ENCODE measurements at places on chromosomes 7 and 10.

DNA sequence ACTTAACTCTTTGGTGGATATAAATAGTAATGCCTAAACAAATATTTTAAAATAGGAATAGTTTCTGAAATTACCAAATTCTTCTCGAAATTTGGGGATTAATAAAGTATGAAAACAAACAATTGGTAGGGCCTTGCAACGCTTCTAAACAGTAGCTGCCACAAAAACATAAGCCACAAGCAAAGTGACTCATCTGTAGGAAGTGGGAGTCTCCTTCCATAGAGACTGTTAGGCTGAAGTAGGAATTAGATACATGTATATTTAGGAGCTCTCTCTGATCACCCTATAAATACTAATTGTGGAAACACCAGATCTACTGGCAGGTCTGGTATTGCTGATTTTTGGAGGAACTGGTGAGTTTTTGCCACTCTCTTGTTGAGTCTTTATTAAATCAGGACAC lies 5.7 kb upstream of the LMOD2 start:
- no peaks in the 10 kb centered on the region for H3K27me3 ChIP-seq
- H3K4me3 ChIP-seq: no peak overlapping the region
- peak overlapping the region; percentile 75 for H3K27ac ChIP-seq
- H3K4me1 ChIP-seq: peaks cover 54% of the 10 kb centered on the region

DNA sequence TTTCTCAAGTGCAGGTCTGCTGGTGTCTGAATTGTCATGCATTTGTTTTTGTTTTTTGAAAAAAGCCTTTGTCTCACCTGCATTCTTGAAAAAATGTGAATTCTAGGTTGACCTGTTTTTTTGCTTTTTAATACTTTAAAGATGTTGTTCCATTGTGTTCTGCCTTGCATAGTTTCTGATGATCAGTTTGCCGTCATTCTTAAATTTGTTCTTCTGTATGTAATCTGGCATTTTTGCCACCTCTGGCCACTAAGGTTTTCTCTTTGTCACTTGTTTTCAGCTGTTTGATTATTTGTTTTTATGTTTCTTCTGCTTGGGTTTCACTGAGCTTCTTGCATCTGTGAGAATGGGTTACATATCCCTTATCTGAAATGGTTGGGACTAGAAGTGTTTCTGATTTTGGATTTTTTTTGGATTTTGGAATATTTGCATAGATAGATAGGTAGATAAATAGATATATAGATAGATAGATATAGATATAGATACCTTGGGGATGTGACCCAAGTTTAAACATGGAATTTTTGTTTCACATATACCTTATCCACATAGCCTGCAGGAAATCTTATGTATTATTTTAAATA lies 16.5 kb downstream of the MGMT start:
- H3K27me3 ChIP-seq: no peaks in the 10 kb centered on the region
- no peak for DNase-seq

DNA sequence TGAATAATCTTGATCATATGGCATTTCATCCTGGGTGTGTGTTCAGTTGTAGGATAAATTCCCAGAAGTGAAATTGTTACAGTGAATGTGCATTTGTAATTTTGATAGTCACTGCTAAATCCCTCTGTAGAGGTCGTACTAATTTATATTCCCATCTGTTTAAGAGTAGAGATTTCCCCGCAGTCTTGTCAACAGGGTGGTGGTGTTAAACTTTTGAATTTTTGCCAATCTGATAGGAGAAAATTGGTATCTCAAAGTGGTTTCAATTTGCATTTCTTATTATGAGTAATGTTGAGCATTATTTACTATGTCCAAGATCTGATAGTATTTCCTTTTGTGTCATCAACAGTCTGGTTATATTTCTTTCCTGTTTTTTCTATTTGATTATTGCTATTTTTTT lies 101.7 kb downstream of the AUTS2 start:
- H3K36me3 ChIP-seq: no peaks in the 10 kb centered on the region
- H3K27me3 ChIP-seq: no peaks in the 10 kb centered on the region
- no peak overlapping the region for H3K4me3 ChIP-seq
- DNase-seq: no peak
- H3K4me1 ChIP-seq: no peaks in the 10 kb centered on the region

- no peaks in the 10 kb centered on the region for H3K4me1 ChIP-seq
- no peak overlapping the region for H3K27ac ChIP-seq
- DNase-seq: no peak
- H3K27me3 ChIP-seq: no peaks in the 10 kb centered on the region
- H3K36me3 ChIP-seq: peaks cover 11% of the 10 kb centered on the region
Observed at GRCh38 chr7:7375538-7375937, 160.1 kb downstream of the COL28A1 start.

DNA sequence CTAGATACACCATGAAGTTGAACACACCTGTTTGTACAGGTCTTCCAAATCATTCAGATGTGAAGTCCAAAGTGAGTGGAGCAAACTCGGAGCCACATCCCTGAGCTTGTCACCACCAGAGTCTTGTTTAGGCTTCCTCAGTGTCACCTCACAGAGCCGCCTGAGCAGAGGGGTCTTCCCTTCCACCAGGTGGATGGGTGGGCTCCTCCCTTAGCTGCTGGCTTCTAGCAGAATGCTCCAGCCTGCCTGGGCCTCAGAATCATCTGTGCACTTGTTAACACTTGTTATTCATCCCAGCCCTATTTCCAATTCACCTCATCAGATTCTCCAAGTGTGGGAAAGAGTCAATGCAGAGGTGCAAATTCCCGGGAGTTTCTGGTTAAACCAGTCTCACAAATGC lies 32.5 kb downstream of the C10orf71 start:
- peaks cover 6% of the 10 kb centered on the region for H3K36me3 ChIP-seq
- DNase-seq: no peak
- H3K27ac ChIP-seq: no peak overlapping the region
- H3K27me3 ChIP-seq: no peaks in the 10 kb centered on the region

DNA sequence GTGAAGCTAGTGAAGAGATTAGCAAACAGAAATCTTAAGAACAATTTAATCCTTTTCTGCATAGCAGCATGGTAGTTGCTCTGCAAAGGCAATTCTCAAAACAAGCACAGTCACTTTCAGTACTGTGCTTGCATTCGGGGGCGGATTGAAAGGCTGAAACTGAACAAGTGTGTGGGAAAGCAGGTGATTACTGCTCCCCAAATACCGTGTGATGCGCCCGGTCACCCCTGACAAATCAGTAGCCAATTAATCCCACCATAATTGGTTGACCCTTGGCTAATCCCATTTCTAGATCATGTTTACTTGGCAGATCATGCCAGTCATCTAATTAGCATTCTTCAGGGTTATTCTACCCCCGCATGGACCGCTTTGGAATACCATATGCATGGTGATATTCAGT lies 76.5 kb upstream of the ADRB1 start:
- H3K36me3 ChIP-seq: no peaks in the 10 kb centered on the region
- no peak overlapping the region for H3K27ac ChIP-seq
- H3K4me1 ChIP-seq: no peaks in the 10 kb centered on the region
- H3K4me3 ChIP-seq: no peak overlapping the region

GRCh38 chr7:86479144-86479543 lies 164.6 kb upstream of the GRM3 start:
- H3K4me3 ChIP-seq: no peak overlapping the region
- no peak for DNase-seq
- H3K36me3 ChIP-seq: no peaks in the 10 kb centered on the region

DNA sequence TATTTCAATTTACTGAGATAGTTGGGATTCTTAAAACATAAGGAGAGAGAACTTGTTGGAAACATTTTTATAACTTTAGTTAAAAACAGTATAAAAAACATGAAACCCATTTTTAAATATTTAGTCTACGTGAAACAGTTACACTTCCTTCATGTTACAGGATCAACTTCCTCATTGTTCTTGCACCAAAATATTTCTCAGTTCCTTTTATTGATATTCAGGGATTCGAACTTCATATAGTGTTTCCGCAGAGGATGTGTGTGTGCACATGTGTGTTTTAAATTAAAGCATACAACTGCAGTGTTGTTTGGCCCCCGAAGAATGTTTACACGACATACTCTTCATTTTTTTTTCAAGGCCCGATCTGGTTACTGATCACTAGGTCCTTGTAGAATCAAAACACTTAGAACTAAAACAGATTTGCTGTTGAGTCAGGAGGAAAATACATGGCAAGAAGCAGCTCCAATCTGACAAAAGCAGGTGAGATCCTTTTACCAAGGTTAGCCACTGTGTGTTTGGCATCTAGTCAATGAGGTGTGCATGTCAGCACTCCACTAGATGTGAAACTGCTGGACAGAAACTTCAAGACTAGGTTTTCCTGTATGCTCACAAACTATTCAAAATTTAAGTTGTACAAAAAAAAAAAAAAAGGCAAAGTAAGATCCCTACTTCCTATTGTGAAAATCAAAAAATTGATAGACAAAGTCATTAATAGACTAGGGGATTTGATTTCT lies 60.4 kb downstream of the INSYN2A start:
- H3K4me3 ChIP-seq: no peak overlapping the region
- H3K27ac ChIP-seq: no peak overlapping the region
- no peaks in the 10 kb centered on the region for H3K27me3 ChIP-seq

DNA sequence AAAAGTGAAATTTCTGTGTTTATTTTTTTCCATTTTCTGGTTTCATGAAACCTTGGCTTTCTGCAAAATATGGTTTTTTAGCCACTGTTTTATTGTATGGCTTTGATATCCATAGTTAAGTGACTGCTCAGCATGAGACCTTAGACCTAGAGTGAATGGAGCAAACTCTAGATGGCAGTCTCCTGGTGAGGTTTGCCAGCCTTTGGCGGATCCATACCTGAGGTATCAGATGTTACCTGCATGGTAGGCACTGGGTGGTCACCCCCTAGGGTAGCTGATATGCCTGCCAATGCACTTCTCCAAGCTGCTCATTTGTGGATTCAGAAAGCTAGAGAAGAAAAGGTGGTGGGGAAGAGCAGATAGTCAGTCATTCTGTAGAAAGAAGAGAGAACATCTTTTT lies 17.4 kb upstream of the FZD8 start:
- H3K4me3 ChIP-seq: no peak overlapping the region
- no peaks in the 10 kb centered on the region for H3K27me3 ChIP-seq
- H3K4me1 ChIP-seq: no peaks in the 10 kb centered on the region
- no peak overlapping the region for H3K27ac ChIP-seq
- H3K36me3 ChIP-seq: no peaks in the 10 kb centered on the region

DNA sequence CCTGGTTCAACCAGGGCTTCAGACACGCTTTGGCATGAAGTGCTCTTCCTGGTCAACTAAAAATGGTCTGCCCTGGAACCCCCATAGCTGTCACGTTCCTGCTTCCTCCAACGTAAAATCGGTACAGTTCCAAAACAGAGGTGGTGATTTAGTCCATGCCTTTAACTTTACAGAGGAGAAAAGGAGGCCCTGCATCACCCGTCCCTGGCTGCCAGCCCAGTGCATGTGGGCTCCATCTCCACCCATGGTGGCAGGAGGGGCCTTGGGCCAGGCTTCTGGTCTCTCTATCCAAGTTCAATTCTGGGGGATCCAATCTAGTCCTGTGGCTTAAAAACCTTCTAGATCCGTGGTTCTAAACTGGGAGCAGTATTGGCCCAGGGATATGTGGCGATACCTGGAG lies 18.7 kb downstream of the ECHDC3 start:
- H3K27ac ChIP-seq: no peak overlapping the region
- H3K4me1 ChIP-seq: peaks cover 27% of the 10 kb centered on the region
- no peak overlapping the region for H3K4me3 ChIP-seq

DNA sequence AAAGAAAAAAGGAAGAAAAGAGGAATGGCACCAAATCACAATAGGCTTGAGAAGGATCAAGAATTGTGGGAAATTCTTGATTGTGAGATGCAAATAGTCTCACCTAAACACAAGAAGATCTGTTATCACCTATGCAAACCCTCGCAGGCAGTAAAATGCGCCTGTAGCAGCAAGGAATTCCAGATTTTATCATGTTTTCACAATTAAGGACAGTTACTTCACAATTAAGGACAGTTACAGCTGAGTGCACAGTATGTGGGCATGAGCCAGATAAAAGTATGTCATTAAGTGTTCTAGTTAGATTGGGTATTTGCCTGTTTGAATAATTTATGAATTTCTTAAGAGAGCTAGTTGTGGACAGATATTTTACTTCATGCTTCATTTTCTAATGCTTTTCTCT lies 336.2 kb downstream of the CDC14C start:
- H3K27me3 ChIP-seq: no peaks in the 10 kb centered on the region
- no peak for DNase-seq
- no peaks in the 10 kb centered on the region for H3K36me3 ChIP-seq

GRCh38 chr10:118374404-118374803 lies 32.3 kb upstream of the FAM204A start:
- no peak overlapping the region for H3K4me3 ChIP-seq
- H3K36me3 ChIP-seq: no peaks in the 10 kb centered on the region
- peaks cover 2% of the 10 kb centered on the region for H3K27me3 ChIP-seq
- no peaks in the 10 kb centered on the region for H3K4me1 ChIP-seq
- H3K27ac ChIP-seq: no peak overlapping the region

- no peak overlapping the region for H3K4me3 ChIP-seq
- no peak for DNase-seq
- no peak overlapping the region for H3K27ac ChIP-seq
- H3K27me3 ChIP-seq: no peaks in the 10 kb centered on the region
- no peaks in the 10 kb centered on the region for H3K4me1 ChIP-seq
Observed at GRCh38 chr10:114115661-114116445, 58.1 kb downstream of the CCDC186 start.

- H3K27ac ChIP-seq: no peak overlapping the region
- no peak overlapping the region for H3K4me3 ChIP-seq
- peaks cover 8% of the 10 kb centered on the region for H3K36me3 ChIP-seq
- no peak for DNase-seq
- H3K27me3 ChIP-seq: no peaks in the 10 kb centered on the region
Observed at GRCh38 chr7:138865843-138866242, 67.8 kb upstream of the ATP6V0A4 start.

- no peak overlapping the region for H3K27ac ChIP-seq
- no peak for DNase-seq
- H3K4me3 ChIP-seq: no peak overlapping the region
- H3K4me1 ChIP-seq: no peaks in the 10 kb centered on the region
Observed at GRCh38 chr7:93092757-93093370, 24.9 kb downstream of the SAMD9 start.

DNA sequence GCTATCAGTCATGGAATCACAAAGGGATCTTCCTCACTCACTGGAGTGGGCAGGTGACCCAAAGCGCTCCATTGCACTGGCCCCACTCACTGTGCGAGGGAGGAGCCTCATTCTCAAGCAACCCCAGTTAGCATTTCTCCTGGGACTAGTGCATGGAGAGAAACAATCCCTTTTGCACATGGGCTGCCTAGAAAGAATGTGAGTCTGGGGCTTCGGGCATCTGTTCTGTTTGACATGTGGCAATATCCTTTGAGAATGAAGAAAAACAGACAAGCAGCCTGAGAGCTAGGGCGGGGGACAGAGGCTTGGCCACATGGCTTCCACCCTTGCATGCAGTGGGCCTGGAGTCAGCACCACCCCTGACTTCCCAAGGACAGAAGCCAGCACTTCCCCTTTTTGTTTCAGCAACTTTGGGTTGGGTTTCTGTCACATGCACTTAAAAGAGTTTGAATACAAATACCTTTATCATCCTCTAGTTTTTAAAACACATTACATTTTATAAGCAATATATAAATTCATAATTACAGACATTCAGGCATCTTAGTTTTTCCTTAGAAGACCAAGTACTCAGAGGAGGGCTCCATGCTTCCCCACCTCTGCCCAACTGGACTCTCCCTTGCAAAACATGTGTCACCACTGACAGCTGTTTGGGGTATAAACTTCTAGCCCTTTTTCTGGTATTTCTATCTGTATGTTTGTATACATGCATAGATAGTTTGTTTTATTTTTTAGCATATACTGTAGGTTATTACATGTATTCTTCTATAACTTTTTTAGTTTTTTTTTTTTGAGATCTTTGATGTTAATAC lies 73.8 kb downstream of the RBM20 start:
- H3K4me3 ChIP-seq: no peak overlapping the region
- no peaks in the 10 kb centered on the region for H3K36me3 ChIP-seq
- no peak for DNase-seq
- peaks cover 53% of the 10 kb centered on the region for H3K4me1 ChIP-seq
- H3K27me3 ChIP-seq: no peaks in the 10 kb centered on the region
